NCI-H187 (cell line): ENCODE measurements at places on chromosomes 16 and 17.

GRCh38 chr17:75152922-75153779 lies 1.2 kb downstream of the JPT1 start:
- peak; percentile 17 for DNase-seq

GRCh38 chr17:77019893-77020379 lies 120.8 kb upstream of the SEC14L1 start:
- DNase-seq, result no peak

GRCh38 chr17:37752482-37752881 lies 7.6 kb upstream of the HNF1B start:
- no peak for DNase-seq

DNA sequence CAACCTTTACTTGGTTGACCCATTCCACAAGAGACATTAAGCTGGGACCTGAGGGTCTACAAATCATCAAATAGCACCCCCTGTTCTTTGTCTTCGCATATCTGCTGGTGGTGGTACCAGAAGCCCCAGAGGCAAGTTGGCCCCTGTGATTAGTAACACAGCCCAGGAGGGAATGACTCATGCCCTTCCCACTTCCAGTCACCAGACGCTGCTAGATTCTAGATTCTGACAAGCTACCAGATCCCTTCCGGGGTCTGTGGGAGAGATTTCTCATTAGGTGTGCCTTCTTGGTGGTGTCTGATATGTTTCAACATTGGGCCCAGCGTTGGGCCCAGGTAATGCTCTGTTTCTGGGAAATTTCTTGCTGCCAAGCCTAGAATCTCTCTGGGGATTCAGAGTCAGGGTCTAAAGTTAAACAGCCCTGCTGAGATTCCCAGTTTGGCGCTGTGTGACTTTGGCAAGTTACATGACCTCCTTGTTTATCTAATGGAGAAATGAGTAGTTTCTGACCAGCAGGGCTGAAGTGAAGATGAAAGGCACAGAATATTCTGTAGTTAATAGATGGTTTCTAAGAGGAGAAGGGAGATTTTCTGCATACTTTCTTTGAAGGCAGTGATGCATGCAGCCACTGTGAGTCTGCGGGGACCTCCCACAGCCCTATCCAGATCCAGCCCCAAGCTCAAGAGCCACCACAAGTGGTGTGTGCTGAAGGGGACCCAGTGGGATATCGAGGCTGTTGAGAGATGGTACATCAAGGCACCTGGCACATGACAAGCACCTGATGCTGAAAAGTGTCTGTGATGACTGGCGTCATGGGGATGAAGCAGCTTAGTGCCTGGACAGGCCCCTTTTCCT lies 3.9 kb downstream of the TRPV2 start:
- peak; percentile 75 for DNase-seq

DNA sequence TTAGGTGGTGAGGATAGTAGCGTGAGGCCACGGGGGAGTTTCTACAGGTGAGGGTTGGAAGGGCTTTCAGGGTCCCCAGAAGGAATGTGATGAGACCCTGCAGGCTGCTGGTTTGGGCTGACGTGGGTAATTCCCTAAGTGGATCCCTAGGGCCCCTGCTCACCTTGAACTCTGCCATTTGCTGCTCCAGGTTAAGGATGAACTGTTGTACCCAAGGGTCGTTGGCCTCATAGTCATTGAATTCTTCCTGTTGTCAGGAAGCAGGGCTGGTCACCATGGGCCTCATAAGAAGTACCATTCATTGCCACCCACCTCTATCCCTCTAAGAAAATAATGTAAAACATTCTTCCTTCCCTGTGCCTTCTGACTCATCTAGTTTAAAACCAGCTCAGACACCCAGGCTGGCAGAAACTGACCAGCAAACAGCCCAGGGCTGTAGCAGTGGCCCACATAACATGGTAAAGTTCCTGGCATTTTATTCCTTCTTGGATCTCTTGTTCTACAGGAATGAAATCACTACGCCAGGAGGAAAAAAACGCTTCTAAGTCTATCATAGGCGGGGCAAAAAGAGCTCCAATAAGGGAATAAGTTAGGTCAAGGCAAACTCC lies 27.6 kb downstream of the FCSK start:
- no peak for DNase-seq

GRCh38 chr17:57468932-57469775 lies 212.8 kb downstream of the MSI2 start:
- DNase-seq, result peak; percentile 35

- no peak for DNase-seq
Measured at GRCh38 chr17:49748223-49748622, 15.7 kb downstream of the FAM117A start.

- no peak for DNase-seq
Measured at GRCh38 chr16:51376080-51376479, 225.0 kb upstream of the SALL1 start.

DNA sequence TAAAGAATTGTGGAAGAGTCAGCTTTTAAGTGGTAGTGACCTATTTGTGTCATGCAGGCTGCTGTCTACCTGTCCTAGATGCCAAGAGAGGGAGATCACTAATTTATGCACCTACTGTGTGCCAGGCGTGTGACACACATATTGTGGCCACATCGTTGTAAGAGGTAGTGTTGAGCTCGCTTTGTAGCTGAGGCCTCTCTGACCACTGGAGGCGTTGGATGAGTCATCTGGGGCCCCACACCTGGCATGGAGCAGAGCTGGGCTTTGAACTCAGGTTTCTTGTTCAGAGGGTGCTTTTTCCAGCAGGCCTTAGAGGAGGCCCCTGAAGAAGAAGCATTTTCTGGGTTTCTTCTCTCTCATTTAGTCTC lies 52.3 kb upstream of the LGALS9 start:
- DNase-seq, result no peak

- DNase-seq, result no peak
Measured at GRCh38 chr16:48062681-48063080, 93.1 kb downstream of the ABCC12 start.

DNA sequence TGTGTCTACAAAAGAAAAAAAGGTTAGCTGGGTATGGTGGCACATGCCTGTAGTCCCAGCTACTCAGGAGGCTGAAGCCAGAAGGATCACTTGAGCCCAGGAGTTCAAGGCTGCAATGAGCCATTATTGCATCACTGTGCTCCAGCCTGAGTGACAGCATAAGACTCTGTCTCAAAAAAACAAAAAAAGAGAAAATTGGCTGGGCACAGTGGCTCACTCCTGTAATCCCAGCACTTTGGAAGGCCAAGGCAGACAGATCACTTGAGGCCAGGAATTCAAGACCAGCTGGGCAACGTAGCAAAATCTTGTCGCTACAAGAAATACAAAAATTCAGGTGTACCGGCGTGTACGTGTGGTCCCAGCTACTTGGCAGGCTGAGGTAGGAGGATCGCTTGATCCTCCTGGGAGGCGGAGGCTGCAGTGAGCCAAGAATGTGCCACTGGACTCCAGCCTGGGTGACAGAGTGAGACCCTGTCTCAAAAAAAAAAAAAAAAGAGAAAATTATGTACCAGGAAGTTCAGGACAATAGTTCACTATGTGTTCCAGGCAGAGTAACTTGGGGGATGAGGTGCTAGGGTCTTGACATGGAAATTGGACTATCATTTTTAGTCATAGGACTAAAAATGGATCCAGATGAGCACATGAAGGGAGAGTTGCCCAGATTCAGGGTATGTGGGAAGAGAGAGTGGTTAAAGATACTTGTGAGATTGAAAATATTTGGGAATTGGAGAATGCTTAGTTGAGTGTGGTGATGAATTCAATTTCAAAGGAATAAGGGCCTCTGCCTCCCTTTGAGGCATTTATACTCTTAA lies 11.0 kb downstream of the ALDH3A2 start:
- no peak for DNase-seq

GRCh38 chr17:78853926-78854394 lies 13.3 kb upstream of the USP36 start:
- DNase-seq, result no peak

DNA sequence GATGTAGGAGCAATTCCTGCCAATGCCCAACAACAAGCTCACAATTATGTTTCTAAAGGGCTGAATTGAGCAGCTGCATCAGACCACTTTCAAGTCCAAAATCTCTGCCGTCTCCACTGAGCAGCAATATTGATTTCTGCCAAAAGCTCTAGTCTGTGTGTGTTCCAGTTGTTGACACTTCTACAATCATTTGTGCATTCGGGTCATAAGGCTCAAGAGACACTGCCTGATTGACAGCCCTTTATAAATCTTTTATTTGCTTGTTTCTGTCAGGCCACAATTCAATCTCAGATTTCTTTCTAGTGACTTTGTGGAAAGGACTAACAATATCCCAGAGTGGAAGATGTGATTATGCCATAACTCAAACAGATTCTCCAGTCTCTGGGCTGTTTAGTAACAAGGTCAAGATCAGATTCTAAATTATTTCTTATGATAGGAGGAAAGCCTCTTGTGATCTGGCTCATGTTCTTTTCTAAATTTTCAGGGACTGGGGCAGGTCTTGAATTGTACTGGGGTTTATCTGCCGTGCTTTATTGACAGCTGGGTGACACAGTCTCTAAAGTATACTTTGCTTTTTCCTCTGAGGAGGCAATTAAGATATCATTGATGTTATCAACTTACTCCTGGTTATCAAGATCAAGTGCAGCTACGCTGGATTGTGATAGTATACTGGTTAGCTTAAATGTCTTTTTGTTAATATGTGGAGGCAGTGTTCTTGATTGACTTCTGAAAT lies 377.1 kb downstream of the CNTNAP4 start:
- DNase-seq, result no peak

DNA sequence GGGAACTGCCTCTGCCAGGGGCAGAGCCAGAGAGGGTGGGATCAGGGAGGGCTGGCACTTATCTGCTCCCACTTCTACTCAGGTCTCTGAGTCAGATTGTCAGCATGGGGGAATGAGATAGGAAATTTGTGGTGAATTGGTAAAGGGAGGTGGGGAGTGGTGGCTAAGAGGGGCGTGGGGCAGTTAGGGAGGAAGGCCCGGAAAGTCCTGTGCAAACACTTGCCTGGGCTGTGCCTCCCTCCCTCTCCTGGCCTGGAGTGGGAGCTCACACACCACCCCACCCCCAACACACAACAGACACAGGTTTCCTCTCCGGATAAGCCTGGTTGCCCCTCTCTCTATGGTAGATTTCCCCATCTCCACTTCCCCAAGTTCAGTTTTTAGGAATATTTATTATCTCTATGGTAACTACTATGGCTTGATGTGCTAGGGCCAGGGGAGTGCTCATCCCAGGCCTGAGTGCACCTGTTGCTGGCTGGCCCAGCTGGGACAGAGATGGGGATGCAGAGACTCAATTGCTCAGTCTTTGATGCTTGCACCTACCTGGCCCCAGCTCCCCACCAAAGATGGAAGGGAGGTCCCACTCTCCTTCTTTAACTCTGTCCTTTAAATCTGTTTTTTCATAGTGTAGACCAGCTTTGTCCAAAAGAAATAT lies 2.7 kb downstream of the SPNS2 start:
- DNase-seq, result no peak

GRCh38 chr16:48022496-48022895 lies 133.3 kb downstream of the ABCC12 start:
- no peak for DNase-seq

DNA sequence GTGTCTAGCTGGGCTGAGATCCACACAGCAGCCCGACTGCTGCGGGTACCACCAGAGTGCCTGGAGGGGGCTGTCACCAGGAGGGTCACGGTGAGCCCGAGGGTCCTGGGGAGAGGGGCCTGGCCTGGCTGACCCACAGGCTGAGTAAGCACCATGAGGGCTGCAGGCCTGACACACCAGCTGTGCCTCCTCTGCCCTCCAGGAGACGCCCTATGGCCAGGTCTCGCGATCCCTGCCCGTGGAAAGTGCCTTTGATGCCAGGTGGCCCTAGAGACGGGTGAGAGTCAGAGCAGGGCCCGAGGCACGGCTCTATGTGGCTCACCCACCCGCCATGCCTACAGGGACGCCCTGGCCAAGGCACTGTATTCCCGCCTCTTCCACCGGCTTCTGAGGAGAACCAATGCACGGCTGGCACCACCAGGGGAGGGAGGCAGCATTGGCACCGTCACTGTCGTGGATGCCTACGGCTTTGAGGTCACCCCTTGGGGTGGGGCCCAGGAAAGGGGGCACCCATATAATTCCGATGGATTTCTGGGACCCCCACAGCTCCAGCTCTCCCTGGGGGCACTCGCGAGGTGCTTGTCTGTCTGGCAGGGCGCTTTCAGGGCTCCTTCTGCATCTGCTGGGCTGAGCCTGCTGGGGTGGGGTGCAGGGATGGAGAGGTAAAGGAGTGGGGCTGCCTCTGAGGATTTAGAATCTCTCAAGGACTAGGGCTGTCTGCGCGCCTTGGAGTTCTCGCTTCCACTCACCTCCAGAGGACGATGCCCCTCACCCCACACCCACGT lies 7.1 kb downstream of the MYO15B start:
- no peak for DNase-seq

- no peak for DNase-seq
Measured at GRCh38 chr17:45170931-45171337, 9.3 kb downstream of the HEXIM2 start.
